ENCODE measurements at places on chromosomes 6 and 20. TPM values are rescaled to one million over a fixed set of nuclear protein-coding genes. Genes with fewer than 3 reads are reported as not detected.

DNA sequence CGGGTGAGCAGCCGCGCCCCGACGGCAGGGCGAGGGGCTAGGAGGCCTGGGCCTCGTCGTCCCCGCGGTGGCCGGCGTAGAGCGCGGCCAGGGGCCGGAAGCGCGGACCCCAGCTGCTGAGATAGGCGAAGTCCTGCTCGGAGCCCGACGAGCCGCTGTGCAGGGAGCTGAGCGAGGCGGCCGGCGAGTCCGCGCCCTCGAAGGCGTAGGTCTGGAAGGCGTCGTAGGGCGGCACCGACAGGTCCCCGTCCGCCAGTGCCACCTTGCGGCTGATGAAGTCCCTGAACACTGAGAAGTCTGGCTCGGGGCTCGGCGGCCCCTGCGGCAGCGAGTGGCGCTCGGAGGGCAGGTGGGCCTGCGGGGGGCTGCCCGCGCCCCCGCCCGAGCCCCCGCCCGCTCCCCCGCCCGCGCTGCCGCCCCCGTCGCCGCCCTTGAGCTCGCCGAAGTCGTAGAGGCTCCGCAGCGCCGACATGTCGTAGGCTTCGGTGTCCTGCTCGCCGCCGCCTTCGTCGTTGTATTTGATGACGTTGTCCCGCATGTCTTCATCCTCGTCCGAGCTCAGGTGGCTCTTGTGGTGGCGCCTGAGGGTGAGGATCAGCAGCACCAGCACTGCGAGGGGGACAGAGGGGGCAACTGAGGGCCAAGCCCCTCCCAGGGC is 56.5 kb downstream of the CD40 start:
- DNase-seq, result peak; percentile 59

DNA sequence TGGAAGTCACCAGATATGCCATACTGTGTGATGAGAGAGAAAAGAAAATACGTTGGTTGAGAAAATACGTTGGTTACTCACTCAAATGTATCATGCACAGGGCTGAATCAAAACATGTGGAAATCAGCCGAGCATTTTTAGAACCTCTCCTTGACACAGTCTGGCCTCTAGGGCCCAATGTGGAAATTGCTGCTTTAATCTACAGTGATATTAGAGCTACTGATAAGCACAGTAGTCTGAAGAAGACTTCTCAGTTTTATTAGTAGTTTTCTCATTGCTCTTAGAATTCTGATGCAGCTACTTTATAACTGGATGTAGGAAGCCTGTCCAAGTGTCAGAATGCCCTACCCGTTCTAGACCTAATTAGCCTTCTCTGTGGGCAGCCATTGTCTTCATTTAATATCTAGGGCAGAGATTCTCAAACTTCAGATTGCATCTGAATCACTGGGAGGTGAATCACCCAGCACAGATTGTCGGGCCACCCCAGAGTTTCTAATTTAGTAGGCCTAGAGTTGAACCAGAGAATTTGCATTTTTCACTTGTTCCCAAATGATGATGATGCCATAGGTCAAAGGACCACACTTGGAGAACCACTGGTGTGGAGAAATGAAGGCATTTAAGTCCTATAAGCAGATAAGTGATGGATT is 229.1 kb downstream of the PLCB1 start:
- DNase-seq, result no peak

DNA sequence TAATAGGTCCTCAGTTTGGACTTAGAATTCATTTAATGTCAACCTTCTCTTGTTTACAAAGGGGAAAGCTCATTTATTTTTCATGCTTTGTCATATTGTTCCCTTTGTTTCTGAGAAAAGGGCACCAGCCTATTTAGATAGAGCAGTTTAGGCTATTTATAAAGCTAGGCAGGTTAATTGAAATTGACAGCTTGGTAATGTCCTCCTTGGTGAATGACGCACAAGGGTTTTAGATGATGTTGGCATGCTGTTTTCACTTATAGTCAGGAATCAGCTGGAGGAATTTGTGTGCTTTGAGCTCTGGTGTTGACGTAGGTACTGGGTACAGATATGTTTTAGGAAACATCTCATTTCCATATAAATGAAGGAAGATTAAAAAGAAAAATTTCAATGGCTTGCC is 45.2 kb downstream of the BCKDHB start:
- DNase-seq, result no peak

DNA sequence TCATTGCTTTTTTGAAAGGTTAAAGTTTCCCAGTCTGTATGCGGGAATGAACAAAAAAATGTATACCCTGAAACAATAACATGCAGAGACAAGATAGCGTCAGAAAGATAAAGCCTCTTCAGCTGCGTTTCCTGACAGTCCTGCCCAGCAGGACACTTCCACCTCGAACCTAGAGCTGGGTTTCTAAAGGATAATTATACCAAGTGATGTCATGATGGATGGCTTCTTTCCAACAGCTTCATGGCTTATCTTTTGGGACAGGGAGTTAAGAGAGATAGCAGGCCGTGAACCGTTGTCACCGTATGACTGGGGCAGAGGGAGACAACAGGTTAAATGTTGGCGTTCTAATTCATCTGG is 267.6 kb upstream of the SGK1 start:
- DNase-seq, result no peak

DNA sequence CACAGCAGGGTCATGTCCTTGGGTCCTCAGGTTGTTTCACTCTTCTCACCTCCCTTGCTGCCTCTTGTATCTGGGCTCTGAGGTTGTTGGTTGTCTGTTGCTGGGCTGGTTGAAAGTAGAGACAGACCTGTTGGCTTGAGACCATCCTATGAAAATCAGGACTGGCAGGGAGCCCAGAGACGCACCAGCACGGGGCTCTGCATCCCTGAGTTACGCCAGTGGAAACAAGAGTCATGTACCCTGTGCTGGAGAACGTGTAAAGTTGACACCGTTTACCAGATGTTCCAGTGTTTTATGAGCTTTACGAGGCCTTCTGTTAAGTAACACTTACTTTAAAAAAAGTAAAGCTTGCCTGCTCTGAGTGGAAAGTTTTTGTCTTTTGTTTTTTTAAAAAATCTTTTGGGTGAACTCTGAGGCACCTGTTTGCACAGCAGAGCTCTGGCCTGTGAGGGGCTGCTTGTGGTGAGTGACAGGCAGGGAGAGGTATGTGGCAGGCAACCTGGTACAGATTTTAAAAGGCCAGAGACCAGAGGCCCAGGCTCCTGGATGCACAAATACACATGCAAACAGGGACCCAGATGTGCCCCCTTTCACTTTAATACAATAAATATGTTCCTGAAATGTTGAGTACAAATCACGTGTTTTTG is 260.0 kb upstream of the SUPT3H start:
- DNase-seq, result no peak

DNA sequence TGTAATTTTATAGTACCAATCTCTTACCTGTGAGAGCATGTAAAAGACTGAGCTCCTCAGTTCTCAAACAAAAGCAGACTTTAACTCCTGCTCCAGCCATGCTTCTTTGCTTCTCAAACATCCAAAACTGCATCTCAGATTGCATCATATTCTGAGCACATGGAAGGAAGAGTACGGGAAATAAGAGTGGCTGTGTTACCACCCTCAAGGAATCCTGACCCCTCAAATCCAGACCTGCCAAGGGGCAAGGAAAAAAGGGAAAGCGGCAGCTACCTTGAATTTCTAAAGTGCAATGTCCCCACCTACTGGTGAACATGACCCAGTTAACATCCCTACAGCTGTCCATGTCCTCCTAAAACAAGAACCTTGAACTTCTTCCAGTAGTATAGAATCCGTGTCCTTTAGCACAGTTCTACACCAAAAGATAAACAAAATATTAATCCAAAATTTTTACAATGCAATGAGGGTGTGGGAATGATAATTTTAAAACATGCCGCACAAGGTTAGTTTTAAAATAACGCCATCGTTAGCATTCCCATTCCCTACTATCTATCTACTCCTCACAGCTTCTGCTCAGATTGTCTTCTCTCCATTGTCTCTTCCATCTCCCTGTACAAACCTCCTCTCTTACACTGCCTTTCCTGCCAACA is 34.1 kb upstream of the HLA-DQB1 start:
- DNase-seq, result no peak

DNA sequence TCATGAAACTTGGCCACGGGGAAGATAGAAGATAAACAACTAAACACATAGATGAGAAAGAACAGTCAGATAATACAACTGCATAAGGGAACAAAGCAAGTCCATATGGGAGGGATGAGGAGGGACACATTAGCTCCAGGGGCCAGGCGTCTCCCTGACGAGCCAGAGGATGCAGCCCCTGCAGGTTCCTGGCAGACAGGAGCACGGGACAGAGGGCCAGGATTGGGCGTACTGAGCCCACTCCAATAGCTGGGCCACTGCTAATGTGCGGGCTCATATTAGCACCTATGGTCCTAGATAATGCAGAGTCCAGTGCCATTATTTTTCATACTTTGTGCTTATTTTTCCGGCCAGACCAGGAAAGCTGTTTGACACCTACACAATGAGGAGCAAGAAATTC is 182.9 kb downstream of the ANKRD60 start:
- DNase-seq, result no peak

- no peak for DNase-seq
These were observed 99.0 kb downstream of the QRSL1 start for GRCh38 chr6:106728296-106728870.

DNA sequence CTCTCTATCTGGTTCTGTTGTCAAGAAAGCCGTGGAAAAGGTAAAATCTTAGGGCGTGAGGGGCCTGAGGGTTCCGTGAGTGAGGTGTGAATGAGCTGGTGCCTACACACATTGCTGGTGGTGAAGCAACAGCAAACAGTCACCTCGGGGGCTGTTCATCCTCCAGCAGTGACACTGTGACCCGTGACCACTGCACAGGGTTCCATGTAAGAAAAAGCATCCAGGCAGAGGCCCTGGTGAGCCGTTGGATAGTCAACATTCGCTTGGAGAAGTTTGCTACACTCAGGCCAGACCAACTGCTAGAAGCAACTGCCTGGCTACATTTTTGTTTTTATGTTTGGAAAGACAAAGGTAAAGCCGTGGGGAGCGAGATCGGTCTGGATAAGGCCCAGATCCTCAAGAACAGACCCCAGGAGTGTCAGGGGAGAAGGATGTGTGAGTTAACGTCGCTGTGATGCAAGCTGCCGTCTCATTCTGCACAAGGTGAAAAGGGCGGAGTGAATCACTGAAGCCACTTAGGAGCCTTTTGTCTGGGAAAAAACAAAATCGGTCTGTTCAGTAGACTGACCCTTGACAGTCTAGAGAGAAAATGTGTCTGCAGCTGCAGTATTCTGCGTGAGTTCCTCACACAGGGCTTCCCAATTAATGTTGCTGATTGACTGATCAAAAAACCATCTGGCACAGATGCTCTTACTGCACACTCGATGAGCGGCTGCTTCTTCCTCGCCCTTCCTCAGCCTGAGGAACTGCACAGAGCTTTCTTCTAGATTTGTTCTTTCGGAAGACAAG is 404.0 kb downstream of the SMOC2 start:
- no peak for DNase-seq

Gene SLC17A3
- not detected for total RNA-seq

Gene FAM110A
- 11.1 TPM for total RNA-seq
